Stimulated activated CD4-positive, alpha-beta T cell treated with anti-CD3 and anti-CD28 coated beads, TNF-alpha, amount 100 ng/mL, for 24 hours (primary cell): ENCODE measurements at places on chromosomes 7 and 10.

DNA sequence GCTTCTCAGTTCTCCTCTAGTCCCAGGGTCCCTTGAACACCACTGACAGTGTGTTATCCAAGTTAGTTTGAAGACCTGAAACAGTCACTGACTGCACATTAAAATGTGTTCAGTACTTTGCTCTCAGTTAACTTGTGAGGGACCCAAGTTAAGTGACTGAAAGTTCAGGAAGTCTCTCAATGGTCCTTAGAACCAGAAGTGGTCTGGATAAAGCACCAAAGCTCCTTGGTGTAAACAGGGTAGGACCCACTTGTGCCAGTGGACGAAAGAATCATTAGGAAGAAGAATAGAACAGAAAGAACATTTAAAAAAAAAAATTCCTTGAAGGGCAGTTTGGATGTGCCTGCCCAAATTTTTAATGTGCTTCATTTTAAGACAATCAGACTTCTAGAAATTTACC, 45.1 kb downstream of the NOD1 start:
- no peak for DNase-seq

- DNase-seq = no peak
These were observed 427.1 kb downstream of the TFEC start for GRCh38 chr7:115603416-115603815.

- no peak for DNase-seq
These were observed 368.1 kb downstream of the RPS24 start for GRCh38 chr10:78401624-78402367.

DNA sequence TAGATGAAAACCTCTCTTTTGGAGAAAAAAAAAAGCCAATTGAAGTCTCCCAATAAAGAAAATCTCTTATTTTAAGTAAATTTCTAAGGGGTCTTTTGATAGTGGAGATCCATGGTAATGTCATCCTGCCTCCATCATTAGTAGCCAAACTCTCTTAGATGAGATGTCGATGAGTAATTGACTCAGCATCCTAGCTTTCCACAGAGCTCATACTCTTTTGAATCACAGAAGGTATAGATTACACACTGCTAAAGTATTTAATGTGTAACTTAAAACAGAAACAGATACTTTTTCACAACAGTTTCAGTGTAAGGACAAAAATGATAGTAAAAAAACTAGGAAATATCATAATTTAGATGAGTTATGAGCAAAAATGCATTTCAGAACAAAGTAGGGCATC, 19.4 kb downstream of the MAGI2 start:
- no peak for DNase-seq

DNA sequence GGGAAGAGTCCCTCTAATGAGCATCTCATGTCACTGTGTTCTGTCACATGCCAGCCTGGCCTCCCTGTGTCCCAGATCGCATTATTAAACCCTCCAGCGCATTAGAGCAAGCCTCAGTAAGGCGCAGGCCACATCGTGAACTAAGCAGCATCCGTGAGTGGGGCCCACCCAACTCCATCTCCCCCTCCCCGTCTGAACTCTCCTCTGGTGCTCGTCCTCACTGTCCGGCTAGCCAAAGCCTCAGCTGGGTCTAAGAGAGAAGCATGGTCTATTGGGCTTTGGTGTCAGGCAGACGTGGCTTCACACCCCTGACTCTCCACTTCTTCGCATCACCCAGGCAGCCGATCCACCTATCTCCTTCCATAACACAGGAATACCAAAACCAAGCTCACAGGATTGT, 164.7 kb upstream of the LANCL2 start:
- no peak for DNase-seq

GRCh38 chr10:114708717-114709335, 50.8 kb upstream of the ABLIM1 start:
- no peak for DNase-seq

DNA sequence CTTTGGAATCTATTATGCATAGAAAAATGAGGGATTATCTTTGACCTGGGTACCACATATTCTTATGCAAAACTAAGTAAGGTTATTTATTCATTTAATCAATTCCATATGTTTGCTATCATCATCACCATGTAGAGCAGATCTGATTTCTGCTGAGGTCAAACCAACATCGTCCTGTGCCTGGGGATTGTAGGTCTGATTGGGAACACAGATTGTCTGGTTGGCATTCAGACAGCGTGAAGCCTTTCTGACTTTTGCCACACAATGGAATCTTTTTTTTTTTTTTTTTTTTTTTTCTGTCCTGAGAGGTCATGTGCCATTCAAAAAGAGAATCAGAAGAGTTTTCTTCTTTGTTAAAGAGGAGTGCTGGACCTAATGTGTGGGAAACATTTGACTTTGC, 142.9 kb downstream of the RAB11FIP2 start:
- DNase-seq = no peak

- no peak for DNase-seq
These were observed 679.4 kb upstream of the C7orf33 start for GRCh38 chr7:147911201-147911601.

- no peak for DNase-seq
These were observed 481.4 kb downstream of the TYW1 start for GRCh38 chr7:67478066-67478465.

DNA sequence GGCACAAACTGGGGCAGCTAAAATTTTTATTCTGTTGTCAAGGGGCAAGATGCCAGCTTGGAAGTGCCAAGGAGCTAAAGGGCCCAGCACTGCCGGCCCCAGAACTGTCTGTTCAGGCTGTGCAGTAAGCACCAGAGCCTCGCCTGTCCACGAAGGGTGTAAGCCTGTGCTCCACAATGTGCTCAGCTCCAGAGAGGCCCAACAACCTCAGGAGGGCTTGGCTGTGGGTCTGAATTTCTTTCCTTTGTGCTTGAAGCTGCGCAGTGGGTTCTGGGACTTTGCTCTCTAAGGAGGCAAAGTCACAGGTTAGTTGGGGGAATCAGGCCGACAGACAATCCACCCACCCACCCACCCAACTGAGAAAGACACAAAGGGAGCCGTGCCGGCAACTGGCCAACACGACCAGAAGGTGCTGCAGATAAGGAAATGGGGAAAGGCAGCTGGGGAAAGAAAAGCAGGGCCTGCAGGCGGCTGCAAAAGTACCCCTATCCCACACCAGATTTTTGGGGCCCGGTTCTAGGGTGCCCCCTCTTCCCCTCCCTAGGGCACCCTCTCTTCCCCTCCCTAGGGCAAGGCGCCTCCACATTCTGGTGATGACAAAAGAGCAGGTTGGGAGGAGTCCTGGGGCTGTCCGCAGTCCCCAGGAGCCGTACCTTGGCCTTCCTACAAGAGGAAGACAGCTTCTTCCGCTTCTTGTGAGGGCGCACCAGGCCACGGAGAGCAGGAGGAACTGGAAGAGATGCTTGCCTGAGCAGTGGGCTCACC, 7.7 kb downstream of the DDX56 start:
- DNase-seq = no peak

DNA sequence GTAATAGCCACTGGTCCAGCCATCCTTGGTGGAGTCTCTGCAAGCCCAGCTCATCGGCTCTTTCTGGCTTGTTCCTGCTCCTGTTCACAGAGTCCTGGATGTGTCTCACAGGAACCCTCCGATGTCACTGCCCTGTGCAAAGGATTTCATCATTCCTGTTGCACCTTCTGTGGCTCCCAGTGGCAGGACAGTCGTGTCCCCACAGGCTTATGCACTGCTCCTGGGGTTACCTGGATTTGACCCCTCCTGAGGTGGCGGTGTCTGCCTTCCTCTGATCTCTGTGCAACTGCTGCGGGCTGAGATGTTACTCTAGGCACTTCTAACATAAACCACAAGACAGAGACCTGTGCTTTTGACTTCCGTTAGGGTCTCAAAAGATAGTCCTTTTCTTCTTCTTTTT, 30.6 kb downstream of the APBB1IP start:
- no peak for DNase-seq

DNA sequence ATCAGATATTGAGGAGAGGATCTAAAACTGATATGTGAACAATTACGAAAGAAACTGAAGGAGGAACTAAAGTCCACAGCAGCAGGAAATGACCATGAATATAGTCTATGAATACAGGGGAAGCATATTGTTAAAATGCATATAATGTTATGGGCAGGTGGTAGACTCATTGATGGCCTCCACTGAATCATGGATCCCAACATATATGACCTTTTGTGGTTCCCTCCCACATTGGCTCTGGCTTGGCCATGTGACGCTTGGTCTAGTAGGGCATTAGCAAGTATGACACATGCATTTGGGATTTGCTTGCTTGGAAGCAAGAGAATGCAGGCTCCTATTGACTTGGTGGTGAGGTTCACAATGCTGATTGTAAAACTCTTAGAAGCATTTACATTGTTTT, 55.2 kb upstream of the RAB18 start:
- no peak for DNase-seq

- no peak for DNase-seq
These were observed 573.9 kb downstream of the TCERG1L start for GRCh38 chr10:130737621-130738020.

GRCh38 chr10:48536916-48537890, 67.7 kb downstream of the ARHGAP22 start:
- no peak for DNase-seq

- DNase-seq = no peak
These were observed 203.7 kb upstream of the PHYHIPL start for GRCh38 chr10:58972576-58973234.

DNA sequence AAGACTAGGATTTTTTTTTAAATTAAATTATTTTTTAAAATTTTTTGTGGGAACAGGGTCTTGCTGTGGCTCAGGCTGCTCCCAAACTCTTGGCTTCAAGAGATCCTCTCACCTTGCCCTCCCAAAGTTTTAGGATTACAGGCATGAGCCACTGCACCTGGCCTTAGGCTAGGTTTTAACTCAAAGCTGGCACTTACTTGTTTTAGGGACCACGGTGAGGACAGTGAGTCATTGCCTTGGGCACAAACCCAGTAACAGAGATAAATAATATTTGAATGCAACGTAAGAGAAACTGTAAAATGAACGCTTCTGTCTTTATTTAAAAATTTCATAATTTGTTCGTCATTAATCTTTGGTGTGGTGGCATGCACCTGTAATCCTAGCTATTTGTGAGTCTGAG, 96.6 kb downstream of the GATA3 start:
- no peak for DNase-seq

GRCh38 chr10:25015828-25016375, at the start of gene ENKUR:
TSS of gene ENKUR (minus strand) at chr10:25016158. CDS start at chr10:25015936, 222 bp downstream.
- peak; percentile 92 for DNase-seq

DNA sequence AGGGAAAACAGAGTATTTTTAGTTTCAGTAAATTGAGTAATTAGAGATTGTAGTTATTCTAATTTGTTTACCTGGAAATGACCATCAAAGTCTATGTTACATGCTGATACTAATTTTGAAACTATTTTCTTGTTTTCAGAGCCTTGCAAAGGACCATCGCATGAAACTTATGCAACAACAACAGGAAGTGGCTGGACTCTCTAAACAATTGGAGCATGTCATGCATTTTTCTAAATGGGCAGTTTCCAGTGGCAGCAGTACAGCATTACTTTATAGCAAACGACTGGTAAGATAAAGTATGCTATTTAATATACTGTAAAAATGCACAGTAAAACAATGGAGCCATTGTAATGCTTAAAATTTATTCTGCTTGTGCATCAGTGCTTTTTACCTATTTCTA, 78.5 kb downstream of the TRIM24 start:
- no peak for DNase-seq

GRCh38 chr10:54587971-54588370, 213.1 kb downstream of the PCDH15 start:
- DNase-seq = no peak

DNA sequence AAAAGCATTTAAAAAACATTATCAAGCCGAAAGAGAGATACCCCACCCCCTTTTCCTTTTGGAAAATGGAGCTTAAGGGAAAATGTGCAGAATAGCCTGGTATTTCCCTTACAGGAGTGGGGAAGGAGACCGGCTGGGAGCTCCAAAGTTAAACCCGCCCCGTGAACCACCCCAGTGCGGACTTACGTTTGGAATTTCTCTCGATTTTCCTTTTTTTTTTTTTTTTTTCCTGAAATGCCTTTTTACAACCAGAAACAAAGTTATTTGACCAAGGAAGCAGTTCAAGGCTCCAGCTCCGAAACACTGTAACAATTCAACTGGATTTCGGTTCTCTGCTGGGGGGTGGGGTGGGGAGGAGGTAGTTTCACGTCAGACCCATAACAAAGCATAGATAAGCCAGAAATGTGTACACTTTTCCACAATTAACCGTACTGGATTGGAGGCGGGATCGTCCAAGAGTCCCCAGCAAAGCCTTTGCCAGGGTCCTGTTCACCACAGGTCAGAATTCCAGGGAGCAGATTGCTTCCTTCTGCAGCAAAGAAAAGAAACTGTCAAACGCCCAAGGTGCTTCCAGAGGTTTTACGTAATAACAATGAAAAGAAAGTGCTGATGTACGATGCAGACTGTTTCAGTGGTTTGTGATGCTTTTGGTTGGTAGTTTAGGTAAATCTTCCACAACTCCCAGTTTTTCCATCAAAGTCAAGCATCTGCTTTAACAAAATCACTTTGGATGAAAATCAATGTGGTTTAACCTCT, 6.7 kb downstream of the SKIDA1 start:
- no peak for DNase-seq

GRCh38 chr7:35380739-35381224, 126.9 kb upstream of the TBX20 start:
- no peak for DNase-seq

DNA sequence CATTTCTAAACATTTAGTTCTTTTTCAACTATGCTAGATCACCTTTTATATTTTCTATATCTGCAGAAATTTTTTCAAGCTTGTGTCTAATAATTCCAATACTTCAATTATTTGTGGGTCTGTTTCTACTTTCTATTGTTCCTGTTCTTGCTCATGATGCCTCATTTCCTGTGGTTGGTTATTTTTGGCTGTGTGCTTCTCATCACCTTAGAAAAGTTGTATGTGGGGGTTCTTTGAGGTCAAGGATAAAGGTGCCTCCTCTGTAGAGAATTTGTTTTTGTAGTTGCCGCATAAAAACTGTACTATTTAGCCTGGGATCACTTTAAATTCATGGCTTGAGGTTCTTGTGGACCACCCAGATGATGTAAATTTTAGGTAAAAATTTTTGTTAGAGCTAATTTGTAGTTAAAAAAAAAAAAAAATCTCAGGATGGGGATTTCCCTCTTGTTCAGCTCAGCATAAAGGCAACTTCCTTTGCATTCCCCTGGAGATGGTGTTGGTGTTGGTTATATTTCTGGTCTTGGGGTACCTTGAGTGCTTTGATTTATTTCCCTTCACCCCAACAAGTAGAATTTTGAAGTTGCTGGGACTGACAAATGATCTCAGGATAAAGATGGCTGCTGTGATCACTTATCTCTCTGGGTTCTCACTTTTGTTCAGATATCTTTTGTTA, 27.0 kb upstream of the JAZF1 start:
- DNase-seq = no peak
